Retina (tissue), 1 donor: ENCODE measurements at places on chromosomes 3 and 15.

DNA sequence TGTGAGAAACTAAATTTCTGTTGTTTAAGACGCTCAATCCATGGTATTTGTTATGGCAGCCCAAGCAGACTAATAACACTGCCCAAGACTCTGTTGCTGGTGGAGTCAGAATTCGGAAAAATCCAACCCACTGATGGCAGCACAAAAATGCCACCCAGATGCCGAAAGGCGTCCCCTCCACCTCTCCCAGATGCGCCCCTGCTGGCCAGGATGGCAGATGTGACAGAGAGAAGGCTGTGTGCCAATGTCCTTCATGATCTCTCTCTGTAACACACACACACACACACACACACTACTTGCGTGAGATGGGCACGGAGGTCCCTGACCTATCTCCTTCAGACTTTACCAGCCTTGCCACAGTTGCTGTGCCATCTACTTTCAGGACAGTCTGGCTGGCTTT lies 10.9 kb upstream of the LYSMD4 start:
- no peak for DNase-seq

- no peak for DNase-seq
Observed at GRCh38 chr3:29802057-29802456, 521.2 kb downstream of the RBMS3 start.

GRCh38 chr3:131729643-131730017 lies 226.9 kb upstream of the MRPL3 start:
- DNase-seq = no peak

DNA sequence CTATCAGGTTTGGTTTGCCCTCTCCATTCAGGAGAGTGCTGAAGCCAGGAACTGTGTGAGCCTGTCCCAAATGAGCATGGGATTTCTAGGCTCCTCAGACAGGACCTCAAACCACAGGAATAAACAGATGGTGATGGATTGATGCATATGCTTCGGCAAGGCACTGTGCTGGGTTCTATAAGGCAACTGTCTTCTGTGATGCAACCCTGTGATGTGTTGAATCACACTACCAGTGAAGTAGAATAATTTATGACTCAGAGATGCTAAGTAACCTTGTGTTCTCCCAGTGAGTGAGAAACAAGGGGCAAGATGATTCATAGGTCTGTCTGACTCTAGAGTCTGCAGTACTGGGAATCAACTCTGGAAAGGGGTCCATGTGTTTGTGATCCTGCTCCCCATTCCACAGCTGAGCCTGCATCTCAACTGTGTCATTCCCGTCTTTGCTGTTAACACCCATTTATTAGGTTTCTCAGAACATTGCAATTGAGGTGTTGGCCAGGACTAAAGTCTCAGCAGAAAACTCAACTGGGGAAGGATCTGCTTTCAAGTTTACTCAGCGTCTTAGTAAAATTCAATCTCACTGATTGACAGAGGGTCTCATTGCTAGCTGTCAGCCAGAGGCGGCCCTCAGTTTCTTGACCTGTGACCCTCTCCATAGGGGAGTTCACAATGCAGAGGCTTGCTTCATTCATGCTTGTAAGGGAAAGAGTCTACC lies 510.1 kb upstream of the CFAP20DC start:
- DNase-seq = no peak

GRCh38 chr3:46613313-46614005 lies 1.1 kb downstream of the FAM240A start:
- no peak for DNase-seq

DNA sequence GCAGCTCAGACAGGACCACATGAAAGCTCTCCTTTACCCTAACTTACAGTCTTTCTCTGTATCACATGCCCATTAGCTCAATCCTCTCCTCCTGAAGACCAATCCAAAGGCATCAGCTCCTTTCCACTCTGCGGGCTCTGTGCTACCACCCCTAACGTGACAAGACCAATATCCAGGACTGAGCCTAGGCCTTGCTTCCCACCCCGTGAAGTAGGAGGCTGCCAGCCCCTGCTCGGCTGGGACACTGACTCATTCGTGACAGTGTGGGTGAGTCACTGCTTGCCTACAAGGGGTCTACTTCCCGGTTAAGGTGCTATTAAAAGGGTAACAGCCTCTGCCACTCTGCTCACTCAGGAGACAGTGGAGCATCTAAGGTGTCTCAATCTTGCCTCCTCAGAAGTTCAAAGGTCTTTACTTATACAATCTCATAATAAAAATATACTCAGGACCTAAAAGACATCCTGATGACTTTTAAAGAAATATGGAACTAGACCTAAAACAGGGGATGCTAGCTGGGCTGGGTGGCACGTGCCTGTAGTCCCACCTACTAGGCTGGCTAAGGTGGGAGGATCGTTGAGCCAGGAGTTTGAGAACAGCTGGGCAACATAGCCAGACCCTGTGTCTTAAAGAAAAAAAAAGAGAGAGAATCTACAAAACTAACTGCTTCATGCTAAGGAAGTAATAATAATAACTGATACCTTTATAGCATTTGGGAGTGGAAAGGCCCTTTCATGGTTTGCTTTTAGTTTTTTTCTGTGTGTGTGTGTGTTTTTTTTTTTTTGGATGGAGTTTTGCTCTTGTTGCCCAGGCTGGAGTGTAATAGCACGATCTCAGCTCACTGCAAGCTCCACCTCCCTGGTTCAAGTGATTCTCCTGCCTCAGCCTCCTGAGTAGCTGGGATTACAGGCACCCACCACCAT lies 55.0 kb downstream of the TMEM44 start:
- DNase-seq = no peak

GRCh38 chr3:183711516-183711915 lies 13.9 kb downstream of the YEATS2 start:
- DNase-seq = no peak

DNA sequence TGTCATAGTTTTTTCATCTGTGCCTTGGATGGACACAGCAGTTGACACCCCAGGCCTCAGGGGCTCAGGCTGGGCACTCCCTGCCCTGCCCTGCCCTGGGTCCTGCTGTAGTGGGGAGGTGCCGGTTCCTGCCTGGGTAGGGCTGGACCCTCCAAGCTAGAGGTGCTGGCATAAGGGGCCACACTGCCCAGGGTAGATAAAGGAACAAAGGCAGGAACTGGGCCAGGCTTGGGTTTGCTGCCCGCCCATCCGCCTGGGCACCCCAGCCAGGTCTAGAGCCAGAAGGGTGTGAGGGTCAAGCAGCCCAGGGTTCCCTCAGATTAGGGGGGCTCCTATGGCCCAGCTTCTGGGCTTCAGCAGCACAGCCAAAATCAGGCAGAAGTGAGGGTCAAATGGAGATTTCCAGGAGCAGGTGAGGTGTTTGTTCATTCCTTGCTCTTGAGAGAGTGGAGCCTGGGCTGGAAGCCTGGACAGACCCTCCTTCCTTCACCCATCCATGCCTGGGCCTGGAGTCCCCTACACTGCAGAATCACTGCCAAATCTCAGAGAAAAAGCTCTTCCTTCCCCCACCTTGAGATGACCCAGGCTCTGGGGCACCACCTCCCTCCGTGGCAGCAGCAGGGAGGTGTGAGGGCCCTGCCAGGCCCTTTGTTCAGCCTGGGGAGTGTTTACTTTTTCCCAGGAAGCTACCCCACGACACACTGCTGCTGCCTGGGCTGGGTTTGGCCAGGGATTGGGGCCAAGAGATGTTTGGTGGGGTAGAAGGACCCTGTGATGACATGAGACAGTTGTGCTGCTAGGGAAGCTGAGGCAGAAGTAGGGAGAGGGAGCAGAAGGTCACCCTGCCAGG lies 7.1 kb downstream of the SEMA3F start:
- no peak for DNase-seq
